ENCODE measurements at places on chromosomes 6 and 20.
A peak's percentile ranks its signal among the peaks of the same experiment; 100 is the strongest.

GRCh38 chr6:129895692-129896091 is 34.6 kb upstream of the TMEM244 start:
- DNase-seq: no peak

DNA sequence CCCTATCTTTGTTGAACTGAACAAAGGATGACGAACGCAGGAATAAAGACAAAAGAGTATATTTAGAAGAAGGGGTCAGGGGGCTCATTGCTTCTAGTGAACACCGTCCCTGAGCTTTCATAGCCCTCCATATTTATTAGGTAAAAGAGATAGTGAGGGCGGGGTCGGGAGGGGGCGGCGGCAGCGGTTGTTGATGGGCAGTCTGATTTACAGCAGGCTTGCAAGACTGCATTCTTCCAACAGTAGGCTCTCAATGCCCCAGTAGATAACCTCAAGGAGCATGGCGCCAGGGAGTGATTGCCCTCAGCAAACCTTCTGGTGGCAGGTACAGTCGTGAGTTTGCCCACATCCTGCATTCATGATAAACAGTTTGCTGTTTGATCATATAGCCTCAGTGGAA is 563.3 kb upstream of the SYNCRIP start:
- no peak for DNase-seq

GRCh38 chr20:59933296-59933848 is at the start of gene SYCP2:
SYCP2 (minus strand) TSS chr20:59933637; CDS start chr20:59922413, 11,224 bp downstream.
- DNase-seq: no peak

GRCh38 chr20:49541733-49542513 is 26.0 kb downstream of the PTGIS start:
- peak; percentile 55 for DNase-seq

GRCh38 chr6:44122801-44123200 is 4.5 kb downstream of the MRPL14 start:
- DNase-seq: no peak

DNA sequence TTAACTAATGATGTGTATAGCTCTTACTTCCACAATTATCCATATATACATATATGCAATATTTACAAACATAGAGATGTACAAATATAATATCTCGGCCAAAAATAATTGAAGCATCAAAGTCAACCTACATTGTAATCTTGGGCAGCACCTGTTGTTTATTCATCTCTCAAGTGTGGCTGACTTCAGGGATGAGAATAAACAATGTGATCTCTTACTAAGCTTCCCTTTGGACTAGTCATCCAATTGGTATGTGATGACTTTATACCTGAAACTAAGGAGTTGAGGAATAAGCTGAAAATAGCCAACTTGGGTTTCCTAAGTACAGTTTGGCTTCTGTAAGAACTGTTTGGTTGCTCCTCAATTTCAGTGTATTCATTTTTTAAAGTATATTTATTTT is 256.6 kb downstream of the KHDC1L start:
- no peak for DNase-seq

GRCh38 chr6:127893541-127893940 is 7.3 kb downstream of the THEMIS start:
- no peak for DNase-seq

DNA sequence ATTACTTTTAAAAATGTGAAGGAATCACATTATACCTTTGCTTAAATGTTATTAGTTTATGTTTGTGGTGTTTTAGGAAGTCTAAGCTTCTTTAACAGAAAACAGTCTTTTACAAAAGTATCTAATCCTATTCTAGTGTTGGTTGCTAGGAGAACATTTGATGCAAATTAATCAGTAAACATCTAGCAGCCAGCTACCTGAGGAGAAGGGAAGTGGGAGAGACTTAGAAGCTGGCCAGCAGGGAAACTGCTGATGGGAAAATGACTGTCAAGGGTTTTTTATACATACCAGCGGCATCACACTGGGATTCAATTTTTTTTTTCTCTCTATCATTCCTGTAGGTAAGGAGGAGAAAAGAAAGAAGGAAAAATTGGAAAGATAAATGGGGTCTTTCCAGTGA is 686.0 kb upstream of the MMS22L start:
- no peak for DNase-seq

DNA sequence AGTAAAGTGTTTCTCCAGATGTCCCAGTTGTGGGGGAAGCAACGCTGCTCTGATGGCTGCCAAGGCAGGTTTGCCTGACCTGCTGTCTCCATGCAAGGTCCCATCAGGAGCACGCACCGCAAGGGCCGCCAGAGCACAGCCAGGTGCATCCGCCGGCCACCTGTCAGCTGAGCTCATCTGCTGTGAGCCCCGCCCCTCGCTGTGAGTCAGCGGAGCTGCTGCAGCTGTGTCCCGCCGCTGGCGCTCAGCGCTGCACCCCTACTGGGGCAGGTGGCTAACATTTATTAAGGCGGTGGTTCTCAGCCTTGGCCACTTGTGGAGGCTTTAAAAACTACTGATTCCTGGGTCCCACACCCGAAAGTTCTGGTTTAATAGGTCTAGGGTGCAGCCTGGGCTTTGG is 225.7 kb downstream of the UST start:
- DNase-seq: no peak

DNA sequence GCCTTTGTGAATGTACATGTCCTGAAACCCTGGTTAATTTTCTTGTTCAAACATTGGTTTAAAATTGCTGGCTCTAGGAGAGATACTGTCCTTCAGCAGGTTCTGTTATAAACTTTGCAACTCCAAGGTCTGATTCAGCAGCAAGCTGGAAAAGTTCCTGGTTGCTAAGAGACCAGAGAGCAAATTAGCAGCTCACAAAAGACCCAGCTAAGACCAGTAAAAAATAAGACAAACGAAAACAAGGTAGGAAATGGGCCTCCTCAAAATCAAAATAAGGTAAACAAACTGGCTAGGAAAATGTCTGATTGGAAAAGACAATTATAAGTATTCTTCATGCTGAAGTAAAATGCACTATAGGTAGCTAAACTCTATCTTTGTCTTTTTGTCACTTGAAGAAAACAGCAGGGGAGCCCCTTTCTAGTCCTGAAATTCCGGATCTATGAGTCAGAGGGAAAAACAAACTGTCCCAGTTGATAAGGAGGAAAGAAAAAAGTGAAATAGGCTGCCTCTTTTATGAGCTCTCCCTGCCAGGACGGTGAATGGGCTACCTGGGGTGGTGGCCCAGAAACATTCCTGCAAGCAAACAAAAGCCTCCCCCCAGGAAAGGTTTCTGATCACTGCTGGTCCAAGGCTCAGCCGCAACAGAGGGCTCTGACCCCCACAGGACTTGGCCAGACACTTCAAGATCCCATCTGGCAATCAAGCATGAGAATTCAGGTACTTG is 41.6 kb downstream of the UNC5CL start:
- DNase-seq: no peak

DNA sequence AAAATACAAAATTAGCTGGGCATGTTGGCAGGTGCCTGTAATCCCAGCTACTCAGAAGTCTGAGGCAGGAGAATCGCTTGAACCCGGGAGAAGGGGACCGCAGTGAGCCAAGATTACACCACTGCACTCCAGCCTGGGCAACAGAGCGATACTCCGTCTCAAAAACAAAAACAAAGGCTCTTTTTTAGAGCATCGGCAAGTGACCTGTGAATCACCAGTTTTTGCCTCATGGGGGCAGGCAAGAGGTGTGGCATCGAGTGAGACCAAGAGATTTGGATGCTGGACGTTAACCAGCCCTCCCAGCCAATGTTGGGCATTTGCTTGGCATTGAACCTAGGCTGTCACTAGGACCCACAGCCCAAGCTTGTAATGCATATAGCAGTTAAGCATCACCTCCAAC is 14.6 kb upstream of the CDK5RAP1 start:
- no peak for DNase-seq

GRCh38 chr20:49862607-49863200 is 50.1 kb downstream of the SLC9A8 start:
- no peak for DNase-seq

GRCh38 chr20:1835186-1836035 is 59.8 kb upstream of the SIRPA start:
- DNase-seq: no peak

DNA sequence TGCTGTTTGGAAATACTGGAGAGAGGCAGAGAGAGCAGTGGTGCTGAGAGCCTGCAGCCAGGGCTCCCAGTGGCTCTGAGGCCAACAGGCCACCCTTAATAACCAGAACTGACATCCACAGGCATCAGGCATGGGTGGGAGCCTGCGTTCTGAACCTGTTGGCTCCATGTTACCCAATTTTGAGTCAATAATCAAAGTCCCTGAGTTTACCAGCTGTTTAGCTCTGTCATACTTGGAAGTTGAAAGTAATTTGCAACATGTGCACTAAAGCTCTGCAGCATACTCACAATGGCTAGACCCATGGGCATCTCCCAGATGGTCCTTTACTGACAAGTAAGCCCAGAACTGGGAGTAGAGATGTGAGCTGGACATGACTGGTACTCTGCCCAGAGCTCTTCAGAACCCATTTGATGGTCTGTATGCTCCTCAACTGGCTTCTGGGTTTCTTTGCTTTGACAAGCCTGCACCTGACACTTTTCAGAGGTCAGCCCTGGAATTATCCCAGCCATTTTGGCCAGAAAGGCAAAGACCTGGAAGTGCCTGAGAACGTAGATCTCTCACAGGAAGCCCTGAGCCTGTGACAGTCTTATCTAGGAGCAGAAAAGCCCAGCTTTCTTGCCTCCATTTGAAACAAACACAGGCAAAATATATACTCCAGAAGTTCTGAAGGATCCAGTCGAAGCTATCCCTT is 122.4 kb upstream of the CITED2 start:
- no peak for DNase-seq

DNA sequence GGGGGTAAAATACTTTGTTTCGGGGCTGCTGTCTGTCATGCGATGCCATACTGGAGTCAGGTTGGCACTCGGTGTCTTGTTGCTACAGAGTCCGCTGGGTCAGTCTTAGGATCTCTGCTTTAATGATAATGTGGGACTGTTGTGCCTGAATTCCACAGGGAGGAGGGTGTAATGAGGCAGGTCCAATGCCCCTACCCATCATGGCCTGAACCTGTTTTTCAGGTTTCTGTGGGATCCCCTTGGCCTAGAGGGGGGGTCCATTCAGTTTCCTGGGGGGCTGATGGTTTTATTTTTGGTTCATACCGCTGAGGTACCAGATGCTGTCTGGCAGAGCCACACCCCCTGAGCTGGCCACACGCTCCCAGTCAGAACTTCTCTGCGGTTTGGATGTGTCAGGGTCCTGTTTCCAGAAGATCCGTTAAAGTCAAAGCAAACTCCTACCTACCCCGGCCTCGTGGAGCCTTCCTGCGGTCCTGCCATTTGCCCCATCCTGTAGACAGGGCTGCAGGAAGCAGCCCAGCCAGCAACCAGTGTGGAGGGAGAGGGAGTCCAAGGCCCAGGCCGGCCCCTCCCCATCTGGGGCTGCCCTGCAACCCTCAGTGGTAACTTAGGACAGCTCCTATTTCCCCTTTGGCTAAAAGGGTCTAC is 69.7 kb downstream of the TCP11 start:
- no peak for DNase-seq

- DNase-seq: no peak
These were observed 13.9 kb upstream of the AARS2 start for GRCh38 chr6:44327096-44327495.

GRCh38 chr6:105066836-105067235 is 109.9 kb downstream of the LIN28B start:
- DNase-seq: no peak

- DNase-seq: no peak
These were observed 36.6 kb upstream of the MLIP start for GRCh38 chr6:54074578-54075195.

- peak; percentile 82 for DNase-seq
These were observed 25.9 kb upstream of the GTSF1L start for GRCh38 chr20:43752561-43753301.

DNA sequence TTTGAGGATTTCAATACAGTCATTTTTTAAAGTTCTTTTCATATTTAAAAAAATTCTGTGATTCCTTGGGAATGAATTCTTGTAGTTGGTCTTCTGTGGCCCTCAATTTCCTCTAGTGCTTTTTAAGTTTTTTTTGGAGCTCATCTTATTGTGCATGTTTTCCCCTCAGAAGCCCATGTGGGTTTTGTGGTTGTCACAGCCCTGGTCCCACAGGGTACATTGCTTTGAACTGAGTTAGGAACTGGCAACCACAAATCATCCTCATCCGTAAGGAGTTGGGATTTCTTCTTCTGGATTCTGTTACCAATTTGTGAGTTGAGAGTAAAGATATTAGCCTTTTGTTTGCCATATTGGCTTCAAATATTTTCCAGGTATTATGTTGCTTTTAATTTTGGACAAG is 89.9 kb downstream of the AKAP7 start:
- DNase-seq: no peak

GRCh38 chr20:62678553-62678952 is 30.1 kb upstream of the NTSR1 start:
- no peak for DNase-seq

DNA sequence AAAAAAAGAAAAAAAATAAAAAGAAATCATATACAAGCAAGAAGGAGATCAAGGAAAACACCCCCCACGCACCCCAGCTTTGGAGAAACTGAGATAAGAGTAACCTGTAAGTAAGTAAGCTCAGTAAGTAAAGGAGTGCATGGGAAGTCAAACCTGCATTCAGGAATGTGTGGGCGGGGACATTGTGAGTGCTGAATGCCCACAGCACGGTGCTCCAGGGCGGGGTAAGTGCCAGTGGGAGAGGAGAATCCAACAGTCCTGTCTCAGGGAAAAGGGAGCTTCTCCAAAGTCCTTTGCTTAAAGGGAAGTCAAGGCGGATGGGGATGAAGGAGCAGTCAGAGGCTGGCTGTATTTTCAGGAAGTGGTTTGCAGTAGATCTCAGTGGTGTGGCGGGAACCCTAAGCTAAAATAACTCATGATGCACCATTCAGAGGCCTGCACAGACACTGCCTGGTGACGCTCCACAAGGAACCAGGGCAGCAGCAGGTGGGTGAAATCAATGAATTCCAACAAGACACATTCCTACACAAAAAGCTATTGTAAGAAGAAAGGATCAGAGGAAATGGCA is 368.0 kb downstream of the QKI start:
- no peak for DNase-seq

DNA sequence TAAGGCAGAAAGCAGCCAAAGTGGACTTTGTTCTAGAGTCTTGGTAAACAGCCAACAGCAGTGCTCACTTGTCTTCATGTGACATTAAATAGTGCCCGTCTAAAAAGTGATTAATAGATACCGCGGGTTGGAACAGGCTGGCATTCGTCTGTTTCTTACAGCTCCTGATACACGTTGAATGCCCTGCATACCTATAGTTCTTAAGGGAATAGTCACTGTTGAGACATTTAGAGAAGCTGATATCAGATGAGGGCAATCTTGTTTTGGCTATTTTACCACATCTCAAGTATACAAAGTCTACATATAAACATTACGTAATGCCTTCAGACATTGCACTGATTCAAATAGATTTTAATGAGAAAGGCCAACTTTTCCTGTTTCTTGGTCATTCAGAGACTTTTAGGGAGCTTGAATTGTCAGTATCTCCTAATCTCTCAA is 374.9 kb upstream of the FLRT3 start:
- peak; percentile 92 for DNase-seq

- DNase-seq: no peak
These were observed 29.8 kb upstream of the SLC2A12 start for GRCh38 chr6:134082191-134082590.

Data from HS-27A (cell line).